ENCODE measurements at places on chromosomes 3 and 15. TPM values are rescaled to one million over a fixed set of nuclear protein-coding genes. Genes with fewer than 3 reads are reported as not detected.

- H3K4me3 ChIP-seq: no peak overlapping the region
- H3K27me3 ChIP-seq: no peaks in the 10 kb centered on the region
- H3K4me1 ChIP-seq: no peaks in the 10 kb centered on the region
- no peak overlapping the region for H3K27ac ChIP-seq
Observed at GRCh38 chr3:116155841-116156240, 289.4 kb downstream of the LSAMP start.

DNA sequence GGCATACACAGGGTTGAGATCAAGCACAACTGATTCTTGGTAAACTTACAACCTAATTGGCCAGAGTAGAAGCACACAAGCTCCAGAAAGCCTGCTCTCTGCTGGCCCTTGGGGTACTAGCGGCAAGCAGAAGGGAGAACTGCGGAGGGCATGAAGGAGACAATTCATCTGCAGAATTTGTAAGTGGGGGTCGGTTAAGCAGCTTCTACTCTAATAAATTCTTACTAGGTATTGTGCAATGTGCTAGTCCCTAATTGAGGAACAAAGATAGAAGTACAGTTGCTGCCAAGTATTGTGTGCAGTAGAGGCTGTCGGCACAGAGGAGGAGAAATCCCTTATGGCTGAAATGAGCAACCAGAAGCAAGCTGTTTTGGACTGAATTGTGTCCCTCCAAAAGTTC lies 91.2 kb upstream of the VEPH1 start:
- H3K4me3 ChIP-seq: no peak overlapping the region
- H3K27ac ChIP-seq: no peak overlapping the region
- H3K27me3 ChIP-seq: peaks cover 20% of the 10 kb centered on the region
- no peaks in the 10 kb centered on the region for H3K36me3 ChIP-seq
- H3K4me1 ChIP-seq: no peaks in the 10 kb centered on the region

The TUSC7 gene
- not detected for total RNA-seq

- H3K4me3 ChIP-seq: no peak overlapping the region
- peaks cover 74% of the 10 kb centered on the region for H3K4me1 ChIP-seq
- peaks cover 23% of the 10 kb centered on the region for H3K36me3 ChIP-seq
Observed at GRCh38 chr15:38647683-38648082, 83.1 kb upstream of the RASGRP1 start.

GRCh38 chr3:152208439-152208838 lies 60.3 kb upstream of the MBNL1 start:
- no peak for DNase-seq
- H3K4me1 ChIP-seq: peaks cover 65% of the 10 kb centered on the region
- H3K27ac ChIP-seq: no peak overlapping the region
- no peak overlapping the region for H3K4me3 ChIP-seq

DNA sequence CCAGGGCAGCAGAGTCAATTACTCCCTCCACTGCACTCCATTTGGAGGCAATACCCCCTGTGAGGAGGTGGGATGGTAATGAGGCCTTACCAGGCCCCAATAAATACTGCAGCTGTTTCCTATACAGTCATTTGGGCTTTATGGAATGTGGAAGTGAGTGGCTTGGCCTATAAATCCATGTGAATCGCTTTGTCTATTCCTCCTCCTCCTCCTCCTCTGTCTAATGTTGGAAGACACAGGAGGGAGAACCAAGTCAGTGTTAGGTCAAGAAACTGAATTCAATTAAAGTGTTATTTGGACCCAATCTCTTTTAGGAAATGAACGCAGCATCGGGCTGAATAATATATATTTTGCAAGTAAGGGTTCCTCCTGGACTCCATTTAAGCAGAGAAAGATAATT lies 17.3 kb upstream of the SRGAP3 start:
- no peak overlapping the region for H3K27ac ChIP-seq
- H3K4me3 ChIP-seq: no peak overlapping the region
- H3K27me3 ChIP-seq: peaks cover 14% of the 10 kb centered on the region
- no peaks in the 10 kb centered on the region for H3K36me3 ChIP-seq
- H3K4me1 ChIP-seq: no peaks in the 10 kb centered on the region

DNA sequence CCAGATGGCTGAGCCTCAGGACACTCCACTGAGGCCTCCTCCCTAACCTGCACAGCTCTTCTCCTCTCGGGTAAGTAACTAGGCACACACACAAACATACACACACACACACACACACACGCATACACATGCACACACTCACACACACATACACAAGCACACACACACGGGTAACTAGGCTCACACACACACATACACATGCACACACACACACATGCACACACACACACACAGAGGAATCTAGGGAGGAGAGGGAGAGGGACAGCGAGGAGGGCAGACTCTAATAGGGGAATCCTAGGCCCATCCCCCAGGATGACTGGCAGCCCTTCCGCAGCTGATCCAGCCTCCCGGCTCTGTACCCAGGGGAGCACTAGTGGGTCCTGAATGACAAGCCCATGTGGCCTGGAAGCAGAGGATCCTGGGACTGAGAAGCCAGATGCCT lies 177.4 kb upstream of the LINGO1 start:
- no peaks in the 10 kb centered on the region for H3K27me3 ChIP-seq
- no peak overlapping the region for H3K27ac ChIP-seq

The GOLGA8G gene
- total RNA-seq: not detected

DNA sequence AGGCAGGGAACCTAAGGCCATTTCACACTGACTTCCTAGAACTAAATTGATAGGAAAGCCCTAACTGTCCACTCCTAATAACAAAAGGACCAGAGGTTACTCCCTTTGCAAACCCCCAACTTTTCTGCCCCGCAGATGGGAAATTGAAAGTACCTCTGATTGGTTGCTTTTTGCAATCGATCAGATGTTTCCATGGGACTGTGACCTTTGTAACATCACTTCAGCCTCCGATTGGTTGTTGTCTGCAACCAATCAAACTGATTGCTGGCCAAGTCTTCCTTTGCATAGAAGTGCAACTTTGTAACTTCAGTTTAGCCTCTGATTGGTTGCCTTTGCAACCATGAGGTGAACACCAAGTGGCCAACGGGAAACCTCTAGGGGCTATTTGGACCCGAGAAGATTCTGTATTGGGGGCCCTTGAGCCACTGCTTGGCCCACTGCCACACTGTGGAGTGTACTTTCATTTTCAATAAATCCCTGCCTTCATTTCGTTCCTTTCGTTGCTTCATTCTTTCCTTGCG lies 11.3 kb upstream of the KNL1 start:
- peaks cover 5% of the 10 kb centered on the region for H3K27me3 ChIP-seq
- peak; percentile 38 for DNase-seq
- H3K36me3 ChIP-seq: no peaks in the 10 kb centered on the region

GRCh38 chr3:71300951-71301393 lies 282.6 kb downstream of the FOXP1 start:
- no peak for DNase-seq
- peaks cover 20% of the 10 kb centered on the region for H3K36me3 ChIP-seq
- H3K4me1 ChIP-seq: peaks cover 66% of the 10 kb centered on the region
- peak overlapping the region; percentile 53 for H3K4me3 ChIP-seq
- H3K27me3 ChIP-seq: peaks cover 20% of the 10 kb centered on the region
- H3K27ac ChIP-seq: peak overlapping the region; percentile 64

DNA sequence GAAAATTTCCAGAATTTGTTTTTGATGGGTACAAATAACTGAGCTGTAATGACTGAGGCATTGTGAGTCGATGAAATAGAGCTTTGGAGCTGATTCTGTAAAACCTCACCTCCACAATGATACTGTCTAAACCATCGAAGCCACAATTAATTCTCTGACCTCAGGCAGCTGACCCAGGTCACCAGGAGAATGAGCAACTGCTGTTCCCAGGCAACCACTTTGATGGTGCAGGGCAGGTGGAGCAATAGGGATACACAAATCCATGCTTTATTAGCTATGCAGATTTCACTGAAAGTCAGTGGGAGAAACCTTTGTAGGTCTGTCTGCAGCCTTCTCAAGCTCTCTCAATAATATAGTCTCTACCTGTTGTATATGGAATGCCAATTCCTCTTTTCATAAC lies 204.4 kb downstream of the RYR3 start:
- H3K27ac ChIP-seq: no peak overlapping the region
- no peak for DNase-seq
- no peaks in the 10 kb centered on the region for H3K4me1 ChIP-seq
- H3K27me3 ChIP-seq: peaks cover 6% of the 10 kb centered on the region
- no peaks in the 10 kb centered on the region for H3K36me3 ChIP-seq

DNA sequence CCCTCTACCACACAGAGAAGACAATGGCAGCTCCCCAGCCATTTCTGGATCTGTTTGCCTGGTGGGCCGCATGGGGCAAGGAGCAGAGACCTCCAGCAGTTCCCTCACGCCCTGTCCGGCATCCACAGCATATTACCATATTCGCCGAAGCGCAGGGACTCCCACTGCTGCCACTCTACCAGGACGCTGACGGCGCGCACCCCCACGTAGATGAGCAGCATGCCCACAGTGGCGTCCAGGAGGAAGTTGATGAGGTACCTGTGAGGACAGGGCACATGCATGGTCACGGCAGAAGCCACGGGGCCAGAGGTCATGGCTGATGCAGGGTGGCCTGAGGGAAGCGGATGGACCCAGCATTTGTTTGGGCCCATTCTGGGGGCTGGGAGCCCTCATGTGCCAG lies 14.8 kb upstream of the MUSTN1 start:
- H3K36me3 ChIP-seq: peaks cover 10% of the 10 kb centered on the region
- peak overlapping the region; percentile 66 for H3K27ac ChIP-seq
- DNase-seq: no peak

GRCh38 chr3:122984007-122984406 lies 43.6 kb downstream of the SEMA5B start:
- no peak overlapping the region for H3K27ac ChIP-seq
- peaks cover 4% of the 10 kb centered on the region for H3K4me1 ChIP-seq
- H3K27me3 ChIP-seq: peaks cover 36% of the 10 kb centered on the region
- H3K4me3 ChIP-seq: no peak overlapping the region

- H3K4me1 ChIP-seq: no peaks in the 10 kb centered on the region
- DNase-seq: no peak
- H3K36me3 ChIP-seq: no peaks in the 10 kb centered on the region
- no peaks in the 10 kb centered on the region for H3K27me3 ChIP-seq
Observed at GRCh38 chr3:65871305-65872141, 167.2 kb downstream of the MAGI1 start.

DNA sequence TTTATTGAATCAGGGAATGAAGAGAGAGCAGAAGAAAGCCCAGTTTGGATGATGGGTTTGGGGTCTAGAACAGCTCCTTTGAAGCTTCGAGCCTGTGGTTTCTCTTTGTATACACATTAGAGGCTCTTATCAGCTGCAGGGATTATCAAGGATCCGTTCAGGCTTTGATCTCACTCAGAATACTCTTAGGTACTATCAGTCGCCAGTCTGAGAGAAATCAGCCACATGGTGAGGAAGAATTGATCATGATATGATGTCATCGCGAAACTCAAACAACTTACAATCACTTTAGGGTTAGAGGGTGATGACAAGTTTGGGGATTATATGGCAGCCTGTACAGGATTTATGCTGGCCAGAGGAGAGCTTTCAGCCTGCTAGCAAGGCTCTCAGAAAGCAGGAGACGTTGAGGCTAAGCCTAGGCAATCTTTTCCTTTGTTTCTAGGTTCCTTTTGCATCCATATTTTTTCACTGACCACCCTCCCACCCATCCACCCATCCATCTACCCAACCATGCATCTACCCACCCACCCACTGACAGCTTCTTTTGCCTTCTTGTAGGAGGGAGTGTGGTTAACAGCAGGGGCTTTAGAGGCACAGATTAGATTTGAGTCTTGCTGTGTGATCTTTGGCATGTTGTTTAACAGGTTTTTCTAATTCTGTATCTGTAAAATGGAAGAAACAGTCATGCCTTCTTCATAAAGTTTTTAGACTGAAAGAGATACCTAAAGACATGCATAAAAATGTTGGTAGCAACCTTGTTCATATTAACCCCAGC lies 330.4 kb upstream of the LRRFIP2 start:
- no peak for DNase-seq
- no peaks in the 10 kb centered on the region for H3K36me3 ChIP-seq
- no peak overlapping the region for H3K4me3 ChIP-seq
- peaks cover 31% of the 10 kb centered on the region for H3K27me3 ChIP-seq
- H3K27ac ChIP-seq: no peak overlapping the region
- peaks cover 5% of the 10 kb centered on the region for H3K4me1 ChIP-seq

GRCh38 chr3:122946185-122946584 lies 81.4 kb downstream of the SEMA5B start:
- H3K4me3 ChIP-seq: no peak overlapping the region
- H3K4me1 ChIP-seq: no peaks in the 10 kb centered on the region
- H3K27ac ChIP-seq: no peak overlapping the region
- peaks cover 18% of the 10 kb centered on the region for H3K27me3 ChIP-seq

The SRGAP3 gene
- total RNA-seq: 4.0 TPM

The ZDHHC19 gene
- total RNA-seq: not detected

DNA sequence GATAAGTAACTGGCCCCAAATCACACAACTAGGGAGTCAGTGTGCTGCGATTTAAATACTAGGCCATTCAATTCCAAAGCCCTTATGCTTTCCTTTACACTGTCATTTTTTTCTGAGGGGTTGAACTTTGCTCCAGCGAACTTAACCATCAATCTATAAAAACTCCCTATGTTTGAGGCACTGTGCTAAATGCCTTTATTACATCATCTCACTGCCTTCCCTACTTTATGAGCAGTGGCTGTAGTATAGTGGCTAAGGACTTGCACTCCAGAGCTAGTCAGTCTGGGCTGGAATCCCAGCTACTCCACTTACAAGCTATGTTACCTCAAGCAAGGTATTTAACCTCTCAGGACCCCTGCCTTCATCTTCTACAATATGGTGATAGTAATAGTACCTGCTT lies 26.9 kb upstream of the WDR72 start:
- no peak overlapping the region for H3K4me3 ChIP-seq
- H3K27ac ChIP-seq: no peak overlapping the region
- no peaks in the 10 kb centered on the region for H3K27me3 ChIP-seq
- no peaks in the 10 kb centered on the region for H3K36me3 ChIP-seq

The ALG1L2 gene
- total RNA-seq: 0.96 TPM

- DNase-seq: no peak
- H3K36me3 ChIP-seq: no peaks in the 10 kb centered on the region
- H3K4me1 ChIP-seq: no peaks in the 10 kb centered on the region
- no peaks in the 10 kb centered on the region for H3K27me3 ChIP-seq
- no peak overlapping the region for H3K4me3 ChIP-seq
- no peak overlapping the region for H3K27ac ChIP-seq
Observed at GRCh38 chr3:78660957-78661356, 1106.8 kb downstream of the ROBO1 start.

DNA sequence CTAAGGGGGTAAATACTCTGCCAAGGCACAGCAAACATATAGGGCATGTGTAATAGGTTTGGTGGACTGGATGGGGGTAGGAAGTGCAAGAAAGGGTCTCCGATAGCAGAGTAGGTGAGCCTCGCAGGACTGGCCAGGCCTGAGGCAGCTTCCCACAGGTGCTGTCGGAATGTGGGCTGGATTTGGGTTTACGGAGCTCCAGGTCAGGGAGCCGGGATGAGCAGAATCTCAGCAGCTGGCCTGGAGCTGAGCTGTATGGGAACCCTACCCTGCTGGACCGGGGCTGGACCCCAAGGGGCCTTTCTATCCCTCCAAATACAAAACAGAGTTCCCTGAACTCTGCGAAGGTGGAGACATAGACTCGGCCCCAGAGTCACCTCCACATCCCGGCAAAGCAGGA lies 15.0 kb downstream of the KLF15 start:
- no peaks in the 10 kb centered on the region for H3K4me1 ChIP-seq
- H3K27ac ChIP-seq: no peak overlapping the region
- no peaks in the 10 kb centered on the region for H3K27me3 ChIP-seq
- DNase-seq: no peak
- no peak overlapping the region for H3K4me3 ChIP-seq
- no peaks in the 10 kb centered on the region for H3K36me3 ChIP-seq

GRCh38 chr3:54822206-54822605 lies 105.7 kb downstream of the LRTM1 start:
- no peak for DNase-seq
- no peak overlapping the region for H3K27ac ChIP-seq
- no peaks in the 10 kb centered on the region for H3K36me3 ChIP-seq
- no peaks in the 10 kb centered on the region for H3K27me3 ChIP-seq
- H3K4me3 ChIP-seq: no peak overlapping the region

The ELL3 gene
- total RNA-seq: 2.9 TPM
